Sigmoid colon (tissue), 7 donors: ENCODE measurements at places on chromosomes 7 and 10. TPM values are rescaled to one million over a fixed set of nuclear protein-coding genes. Genes with fewer than 3 reads are reported as not detected.

The PAPOLB gene
- 0.27 TPM for total RNA-seq

DNA sequence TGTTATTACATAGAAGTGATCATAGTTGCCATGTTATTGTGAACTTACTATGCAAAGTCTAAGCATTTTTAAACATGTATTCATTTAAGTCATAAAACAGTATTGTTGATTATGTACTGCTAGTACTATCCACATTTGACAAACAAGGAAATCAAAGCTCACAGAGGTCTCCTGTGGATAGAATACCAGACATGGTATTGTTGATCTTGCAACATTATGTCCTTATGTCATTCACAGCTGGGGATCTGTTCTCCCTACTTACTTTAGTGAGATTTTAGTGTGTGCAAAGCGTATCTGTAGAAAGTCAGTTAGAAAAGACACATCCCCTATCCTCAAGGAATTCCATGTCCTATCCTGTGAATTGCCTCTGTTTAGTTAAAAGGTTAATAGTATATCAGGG lies 106.1 kb downstream of the SND1 start:
- no peak for DNase-seq

DNA sequence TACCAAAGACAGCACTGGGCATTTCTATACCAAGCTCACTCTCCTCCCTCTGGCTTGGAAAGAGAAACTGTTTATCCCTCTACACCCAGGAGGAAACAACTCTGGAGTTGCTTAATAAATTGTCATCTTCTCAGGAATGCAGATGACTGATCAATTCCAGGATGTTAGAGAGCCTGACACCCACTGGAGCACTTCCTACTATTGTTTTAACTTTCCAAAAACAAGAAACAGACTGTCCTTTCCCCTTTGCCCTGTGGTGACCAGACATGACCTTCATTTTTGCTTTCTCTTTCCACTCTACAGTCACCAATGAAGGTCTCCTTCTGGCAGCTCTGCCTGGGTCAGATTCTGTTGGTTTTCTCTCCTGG lies 19.6 kb downstream of the GIMAP4 start:
- no peak for DNase-seq

GRCh38 chr7:152128741-152129461 lies 103.4 kb downstream of the GALNT11 start:
- DNase-seq, result no peak
